ENCODE measurements at places on chromosomes 16 and 17.

- H3K36me3 ChIP-seq, result no peaks in the 10 kb centered on the region
- H3K27ac ChIP-seq, result peak overlapping the region; percentile 74
- peaks cover 76% of the 10 kb centered on the region for H3K4me1 ChIP-seq
- H3K27me3 ChIP-seq, result no peaks in the 10 kb centered on the region
These were observed 22.2 kb downstream of the TEX2 start for GRCh38 chr17:64240741-64241347.

- no peak overlapping the region for H3K27ac ChIP-seq
- H3K4me1 ChIP-seq, result no peaks in the 10 kb centered on the region
- DNase-seq, result no peak
These were observed 494.6 kb downstream of the CDH11 start for GRCh38 chr16:64627288-64627687.

- H3K4me1 ChIP-seq, result peaks cover 6% of the 10 kb centered on the region
- no peak overlapping the region for H3K27ac ChIP-seq
- H3K27me3 ChIP-seq, result no peaks in the 10 kb centered on the region
- no peak overlapping the region for H3K4me3 ChIP-seq
- peaks cover 20% of the 10 kb centered on the region for H3K36me3 ChIP-seq
These were observed 43.9 kb upstream of the RCVRN start for GRCh38 chr17:9948928-9949327.

GRCh38 chr17:2102931-2103809, 48.3 kb downstream of the HIC1 start:
- no peaks in the 10 kb centered on the region for H3K36me3 ChIP-seq
- no peaks in the 10 kb centered on the region for H3K27me3 ChIP-seq
- no peak overlapping the region for H3K4me3 ChIP-seq
- no peak overlapping the region for H3K27ac ChIP-seq
- DNase-seq, result no peak

Measured in left ventricle myocardium inferior (tissue), 1 donor.